ENCODE measurements at places on chromosomes 12 and 14. TPM values are rescaled to one million over a fixed set of nuclear protein-coding genes. Genes with fewer than 3 reads are reported as not detected.

GRCh38 chr12:3771853-3772252, 18.9 kb upstream of the CRACR2A start:
- no peak overlapping the region for H3K4me3 ChIP-seq
- no peaks in the 10 kb centered on the region for H3K36me3 ChIP-seq
- H3K27me3 ChIP-seq = peaks cover 4% of the 10 kb centered on the region
- no peak for DNase-seq
- no peaks in the 10 kb centered on the region for H3K4me1 ChIP-seq
- no peak overlapping the region for H3K27ac ChIP-seq

- H3K4me3 ChIP-seq = no peak overlapping the region
- DNase-seq = no peak
- H3K4me1 ChIP-seq = no peaks in the 10 kb centered on the region
- H3K27me3 ChIP-seq = no peaks in the 10 kb centered on the region
Observed at GRCh38 chr12:120350576-120351350, 18.2 kb downstream of the MSI1 start.

GRCh38 chr14:86166541-86166940, 636.6 kb downstream of the FLRT2 start:
- H3K27ac ChIP-seq = no peak overlapping the region
- H3K36me3 ChIP-seq = no peaks in the 10 kb centered on the region
- peaks cover 3% of the 10 kb centered on the region for H3K4me1 ChIP-seq
- no peaks in the 10 kb centered on the region for H3K27me3 ChIP-seq
- H3K4me3 ChIP-seq = no peak overlapping the region

DNA sequence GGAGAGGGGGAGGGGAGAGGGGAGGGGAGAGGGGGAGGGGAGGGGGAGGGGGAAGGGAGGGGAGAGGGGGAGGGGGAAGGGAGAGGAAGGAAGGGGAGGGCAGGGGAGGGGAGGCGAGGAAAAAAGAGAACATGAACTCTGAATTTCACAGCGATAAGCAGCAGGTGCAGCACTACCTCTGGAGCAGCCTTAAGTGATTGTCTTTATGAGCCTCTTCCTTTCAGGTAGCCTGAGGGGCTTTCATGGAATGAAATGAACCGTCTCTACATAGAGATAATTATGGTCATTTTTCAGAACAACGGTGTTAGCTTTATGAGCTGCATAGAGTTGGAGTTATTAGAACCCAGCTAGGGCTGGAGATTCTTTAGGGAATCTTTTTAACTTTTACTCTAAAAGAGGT, 18.1 kb upstream of the PTCSC3 start:
- no peaks in the 10 kb centered on the region for H3K4me1 ChIP-seq
- no peak overlapping the region for H3K27ac ChIP-seq
- DNase-seq = no peak

DNA sequence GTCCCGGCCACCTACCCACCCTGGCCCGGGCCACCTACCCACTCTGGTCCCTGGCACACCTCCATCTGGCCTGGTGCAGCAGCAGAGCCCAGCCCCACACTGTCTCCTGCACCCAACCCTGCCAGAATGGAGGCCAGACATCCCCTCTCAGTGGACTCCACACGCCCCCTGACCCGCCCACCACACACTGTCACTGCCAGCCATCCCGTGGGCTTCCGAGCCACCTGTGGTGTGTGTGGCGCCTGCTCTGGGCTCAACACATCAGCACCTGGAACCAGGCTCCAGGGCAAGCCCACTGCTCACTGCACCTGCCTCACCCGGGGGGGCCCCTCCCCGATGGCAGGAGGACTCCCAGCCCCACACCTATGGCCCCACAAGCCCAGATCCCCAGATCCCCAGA, 50.5 kb downstream of the FBRSL1 start:
- H3K27ac ChIP-seq = no peak overlapping the region
- H3K4me1 ChIP-seq = no peaks in the 10 kb centered on the region
- H3K36me3 ChIP-seq = no peaks in the 10 kb centered on the region
- no peak overlapping the region for H3K4me3 ChIP-seq

- peak; percentile 58 for DNase-seq
- H3K36me3 ChIP-seq = no peaks in the 10 kb centered on the region
- no peak overlapping the region for H3K4me3 ChIP-seq
Observed at GRCh38 chr12:58425481-58426392, 484.4 kb downstream of the ATP23 start.

IKZF4 gene
- total RNA-seq = 7.0 TPM

Measured in lung (tissue), 17 donors.